CD4-positive, alpha-beta T cell treated with Interleukin-2 at 100 ng/mL for 4 hours (primary cell): ENCODE measurements at places on chromosomes 1 and 21.

DNA sequence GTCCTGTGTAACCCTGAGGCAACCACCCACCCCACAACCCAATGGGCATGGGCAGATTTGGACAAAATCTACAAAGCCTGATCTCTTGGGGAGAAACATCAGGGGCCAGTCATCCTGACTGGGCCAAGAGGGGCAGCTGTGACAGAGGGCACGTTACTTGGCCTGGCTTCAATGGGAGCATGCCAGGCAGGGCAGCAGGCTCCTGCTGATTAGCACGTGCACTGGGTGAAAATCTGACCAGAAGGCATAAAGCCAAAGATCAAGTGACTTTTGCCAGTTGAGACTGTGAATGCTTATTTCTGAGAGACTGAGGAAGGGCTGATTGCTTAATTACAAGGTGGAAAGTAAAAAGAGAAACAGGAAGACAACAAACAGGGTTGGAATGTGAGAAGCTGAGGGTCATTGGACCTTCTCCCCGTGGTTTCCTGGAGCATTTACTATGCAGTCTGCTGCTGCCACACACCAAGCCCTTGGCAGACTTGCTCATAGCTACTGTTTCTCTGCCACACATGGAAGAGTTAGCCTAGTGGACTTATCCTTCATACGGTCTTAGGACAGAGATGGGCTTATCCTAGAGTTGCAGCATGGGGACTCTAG, 39.8 kb upstream of the TNR start:
- no peak for DNase-seq

DNA sequence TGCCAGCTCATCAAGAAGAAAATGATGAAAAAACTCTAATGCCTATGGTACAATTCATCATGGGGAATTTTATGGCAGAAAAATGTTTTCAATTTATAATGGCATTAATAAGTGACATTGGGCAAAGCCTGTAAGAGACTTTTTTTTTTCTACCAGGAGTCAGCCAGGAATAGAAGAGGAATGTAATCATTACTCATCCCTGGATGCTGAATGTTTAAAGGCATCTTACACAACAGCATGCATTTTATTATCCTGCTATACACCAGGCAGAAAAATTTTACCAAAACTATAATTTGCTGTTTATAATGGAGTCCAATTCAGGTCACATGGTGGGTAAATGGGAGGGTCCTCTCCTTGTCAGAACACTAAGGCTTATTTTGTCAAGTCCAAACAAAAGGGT, 189.9 kb upstream of the BEND5 start:
- no peak for DNase-seq

GRCh38 chr1:4772294-4773010, 118.0 kb downstream of the AJAP1 start:
- DNase-seq: no peak

DNA sequence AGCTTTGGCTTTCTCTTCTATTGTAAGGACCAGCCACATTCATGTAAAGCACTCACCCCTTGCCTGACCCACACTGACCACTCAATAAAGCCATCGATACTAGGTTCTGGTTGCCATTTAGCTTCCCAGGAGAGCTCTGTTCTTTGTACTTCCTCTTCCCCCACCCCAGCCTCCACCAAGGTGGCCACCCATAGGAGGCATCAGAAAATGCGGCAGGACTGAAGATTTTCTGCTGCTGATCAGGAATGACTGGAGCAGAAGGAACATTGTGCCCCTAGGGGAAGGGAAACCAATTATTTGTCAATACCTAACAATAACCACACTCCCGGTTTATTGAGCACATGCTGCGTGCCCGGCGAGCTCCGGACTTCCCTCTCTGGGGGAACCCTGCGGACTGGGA, 5.2 kb upstream of the SMIM12 start:
- no peak for DNase-seq

- no peak for DNase-seq
These were observed 41.0 kb downstream of the GATAD2B start for GRCh38 chr1:153881751-153882150.

- no peak for DNase-seq
These were observed 9.6 kb upstream of the CHIT1 start for GRCh38 chr1:203239081-203239480.

GRCh38 chr1:98119796-98120195, 199.0 kb upstream of the DPYD start:
- DNase-seq: no peak

GRCh38 chr21:45439161-45439872, 34.4 kb downstream of the COL18A1 start:
- peak; percentile 83 for DNase-seq

- DNase-seq: no peak
These were observed 1.7 kb downstream of the CLDN14 start for GRCh38 chr21:36478207-36478701.
